ENCODE measurements at places on chromosomes 16 and 17.

DNA sequence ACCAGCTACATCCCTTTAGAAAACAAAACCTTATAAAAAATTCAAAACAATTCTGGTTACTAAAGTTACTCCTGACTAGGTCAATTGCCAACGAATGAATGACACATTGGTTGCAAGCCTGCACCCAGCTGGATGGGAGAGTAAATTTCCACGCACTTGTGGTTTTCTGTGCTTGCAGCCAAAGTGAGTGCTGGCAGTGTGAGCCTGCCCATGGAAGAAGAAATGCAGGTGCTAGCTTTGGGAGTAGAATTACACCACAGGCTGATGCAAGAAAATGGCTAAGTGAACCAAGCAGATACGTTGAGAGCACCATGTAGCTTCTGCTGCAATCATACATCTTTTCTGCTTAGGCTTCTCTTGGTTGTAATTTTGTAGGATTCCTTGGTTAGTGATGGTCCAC is 74.6 kb downstream of the SYCE1L start:
- no peak for DNase-seq

DNA sequence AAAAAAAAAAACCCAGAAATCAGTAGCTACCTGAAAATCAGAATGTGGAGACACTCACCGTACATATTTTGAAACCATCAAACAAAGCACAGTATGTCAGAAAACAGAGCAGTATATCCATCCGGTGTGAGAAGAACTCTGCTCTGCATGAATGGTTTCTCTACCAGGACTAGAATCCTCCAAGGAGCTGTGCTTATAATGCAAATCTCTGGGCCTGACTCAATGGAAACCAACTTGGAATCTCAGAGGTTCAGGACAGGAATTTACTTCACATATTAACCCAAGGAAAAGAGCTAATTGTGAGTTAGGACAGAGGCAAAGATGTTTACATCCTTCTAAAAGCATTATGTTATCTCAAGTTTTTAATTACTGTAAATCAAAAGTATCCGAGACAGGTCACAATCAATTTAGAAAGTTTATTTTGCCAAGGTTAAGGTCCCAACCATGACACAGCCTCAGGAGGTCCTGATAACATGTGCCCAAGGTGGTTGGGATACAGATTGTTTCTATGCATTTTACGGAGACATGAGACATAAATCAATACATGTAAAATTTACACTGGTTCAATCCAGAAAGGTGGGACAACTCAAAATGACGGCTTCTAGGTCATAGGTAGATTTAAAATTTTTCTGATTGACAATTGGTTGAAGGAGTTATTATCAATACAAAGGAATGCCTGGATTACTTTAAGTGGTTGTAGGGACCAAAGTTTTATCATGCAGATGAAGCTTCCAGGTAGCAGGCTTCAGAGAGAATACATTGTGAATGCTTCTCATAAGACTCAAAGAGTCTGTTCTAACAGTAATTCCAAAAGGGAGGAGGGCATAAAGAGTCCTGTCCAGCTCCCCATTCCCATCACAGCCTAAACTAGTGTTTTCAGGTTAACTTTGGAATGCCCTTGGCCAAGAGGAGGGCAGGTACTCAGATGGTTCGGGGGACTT is 164.1 kb downstream of the CDH8 start:
- DNase-seq, result no peak

- no peak for DNase-seq
Observed at GRCh38 chr17:73799096-73799495, 154.9 kb upstream of the SDK2 start.

DNA sequence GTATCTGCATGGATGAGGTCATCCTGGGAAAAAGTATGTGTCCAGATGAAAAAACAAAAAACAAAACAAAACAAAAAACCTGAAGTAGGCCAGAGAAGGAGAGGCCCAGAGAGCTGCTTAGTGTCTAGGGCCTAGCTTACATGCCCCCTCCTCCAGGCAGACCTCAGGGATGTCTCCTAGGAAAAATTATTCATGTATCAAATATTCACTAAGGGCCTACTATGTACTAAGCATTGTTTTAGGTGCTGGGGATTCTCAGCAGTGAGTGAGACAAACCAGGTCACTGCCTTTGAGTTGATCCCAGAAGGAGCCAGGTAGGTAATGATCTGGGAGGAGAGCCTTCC is 49.5 kb downstream of the IRX6 start:
- no peak for DNase-seq

GRCh38 chr17:30422171-30422570 is 43.4 kb downstream of the CPD start:
- DNase-seq, result no peak

GRCh38 chr16:67437513-67437912 is 6.6 kb downstream of the HSD11B2 start:
- no peak for DNase-seq

DNA sequence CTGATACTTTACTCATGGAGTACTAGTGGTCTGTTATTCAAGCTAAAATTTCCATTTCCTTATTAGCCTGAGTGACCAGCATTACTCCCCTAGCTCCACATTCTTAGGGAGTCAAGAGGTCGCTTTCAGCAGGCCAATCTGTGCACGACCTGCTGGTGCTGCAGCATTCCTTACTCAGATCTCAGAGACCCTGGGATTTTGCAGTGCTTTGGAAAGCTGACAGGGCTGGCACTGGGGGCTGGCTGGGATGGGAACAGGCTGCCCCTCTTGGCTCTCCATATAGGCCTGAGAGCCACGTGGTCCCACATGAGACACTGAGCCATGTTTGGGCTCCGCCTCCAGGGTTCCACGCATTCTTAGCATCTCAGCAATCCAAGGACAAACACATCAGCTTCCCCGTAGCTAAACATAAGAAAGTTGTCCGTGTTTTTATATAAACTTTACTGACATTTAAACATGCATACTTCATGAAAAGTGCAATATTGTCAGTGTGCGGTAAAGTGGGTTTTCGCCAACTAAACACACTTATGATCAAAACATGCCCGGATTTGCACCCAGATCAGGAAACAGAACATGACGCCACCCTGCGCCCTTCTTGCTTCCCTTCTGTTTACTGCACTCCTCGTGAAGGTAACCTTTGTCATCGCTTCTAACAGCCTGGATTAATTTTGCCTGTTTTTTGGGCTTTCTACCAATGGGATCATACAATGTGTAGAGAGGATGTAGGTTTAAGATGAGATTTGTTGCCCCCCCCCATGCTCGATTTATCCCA is 254.5 kb upstream of the CACNG5 start:
- peak; percentile 52 for DNase-seq

GRCh38 chr17:13865650-13866049 is 203.7 kb upstream of the COX10 start:
- no peak for DNase-seq

DNA sequence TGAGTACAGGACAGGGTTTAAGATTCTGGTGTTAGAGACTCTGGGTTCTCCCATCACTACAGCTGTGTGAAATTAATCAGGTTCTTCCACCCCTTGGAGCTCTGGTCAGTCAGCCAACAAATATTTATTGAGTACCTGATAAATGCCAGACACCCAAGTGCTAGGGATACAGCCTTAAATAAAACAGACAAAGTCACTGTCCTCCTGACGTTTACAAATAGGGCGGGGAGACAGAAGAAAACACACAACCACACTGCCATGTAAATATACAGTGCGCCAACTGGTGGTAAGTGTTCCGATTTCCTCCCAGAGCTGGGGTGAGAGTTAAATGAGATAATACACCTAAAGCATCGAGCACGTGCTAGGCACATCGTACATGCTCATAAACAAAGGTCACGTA is 121.0 kb downstream of the COPRS start:
- no peak for DNase-seq

GRCh38 chr16:56346131-56346890 is 79.0 kb downstream of the AMFR start:
- DNase-seq, result no peak

- no peak for DNase-seq
Observed at GRCh38 chr16:83211711-83212110, 584.9 kb downstream of the CDH13 start.

DNA sequence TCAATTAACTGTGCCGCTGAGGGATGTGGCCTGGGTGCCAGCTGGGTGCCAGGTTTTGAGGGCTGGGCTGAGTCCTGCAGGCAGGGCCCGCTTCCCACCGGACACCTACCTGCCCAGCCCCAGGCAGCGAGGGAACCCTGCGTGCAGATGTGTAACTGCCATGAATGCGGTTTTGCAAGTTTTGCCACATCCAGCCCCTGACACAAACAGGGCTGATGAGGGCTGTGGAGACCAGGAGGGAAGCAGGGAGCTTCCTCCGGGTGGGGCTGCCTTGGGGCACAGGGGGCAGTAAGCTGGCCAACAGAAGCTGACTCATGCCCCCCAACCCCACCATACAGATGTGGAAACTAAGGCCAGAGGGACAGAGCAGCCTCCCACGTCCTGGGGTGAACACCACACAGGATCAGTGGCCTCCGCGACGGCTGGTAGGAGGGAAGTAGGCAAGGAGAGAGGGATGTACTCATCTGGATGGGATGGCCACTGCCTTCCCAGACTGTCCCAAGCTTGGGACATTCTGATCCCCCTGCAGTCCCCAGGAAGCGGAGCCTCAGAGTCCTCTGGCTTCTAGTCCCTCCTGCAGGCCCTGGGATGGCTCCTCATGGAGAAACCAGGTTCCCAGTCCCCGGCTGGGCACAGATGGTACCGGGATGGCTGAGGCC is 1.6 kb downstream of the UBALD1 start:
- DNase-seq, result no peak

DNA sequence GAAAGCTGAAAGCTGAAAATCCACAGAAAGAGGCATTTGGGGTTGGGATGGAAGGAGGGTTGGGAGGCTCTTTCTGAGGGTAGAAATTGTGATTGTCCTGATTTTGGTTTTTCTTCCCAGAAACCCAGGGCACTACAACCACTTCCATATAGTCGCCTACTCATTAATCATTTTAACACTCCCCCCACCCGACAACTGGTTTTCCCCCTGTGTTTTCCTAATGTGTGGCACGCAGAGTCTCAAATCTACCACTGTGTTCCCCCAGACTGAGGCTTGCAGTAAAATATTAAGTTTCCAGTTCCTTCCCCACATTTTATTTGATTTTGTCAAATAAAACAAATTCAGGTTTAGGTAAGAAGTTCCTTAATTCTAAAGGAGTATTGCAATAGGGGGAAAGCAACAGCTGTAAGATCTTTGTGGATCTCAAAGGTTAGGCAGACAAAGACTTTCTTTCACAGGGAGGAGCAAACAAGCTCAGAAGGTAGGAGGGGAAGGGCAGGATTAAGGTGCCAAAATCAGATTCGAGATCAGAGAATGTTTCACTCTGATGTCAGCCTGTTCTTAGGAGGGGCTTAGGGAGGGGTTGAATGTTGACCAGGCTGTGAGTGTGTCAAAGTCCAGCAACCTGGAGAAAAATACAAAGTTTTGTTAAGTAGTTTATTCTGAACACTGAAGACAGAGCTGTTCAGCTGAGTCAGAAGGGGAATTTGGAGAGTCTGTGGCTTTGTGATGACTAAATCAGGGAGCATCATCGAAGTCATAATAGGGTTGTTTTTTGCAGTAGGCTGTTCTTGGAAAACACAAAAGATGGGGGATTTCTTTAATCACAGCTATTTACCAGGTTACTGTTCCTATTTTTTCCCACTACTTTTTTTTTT is 3.6 kb downstream of the ZNF267 start:
- peak; percentile 86 for DNase-seq

DNA sequence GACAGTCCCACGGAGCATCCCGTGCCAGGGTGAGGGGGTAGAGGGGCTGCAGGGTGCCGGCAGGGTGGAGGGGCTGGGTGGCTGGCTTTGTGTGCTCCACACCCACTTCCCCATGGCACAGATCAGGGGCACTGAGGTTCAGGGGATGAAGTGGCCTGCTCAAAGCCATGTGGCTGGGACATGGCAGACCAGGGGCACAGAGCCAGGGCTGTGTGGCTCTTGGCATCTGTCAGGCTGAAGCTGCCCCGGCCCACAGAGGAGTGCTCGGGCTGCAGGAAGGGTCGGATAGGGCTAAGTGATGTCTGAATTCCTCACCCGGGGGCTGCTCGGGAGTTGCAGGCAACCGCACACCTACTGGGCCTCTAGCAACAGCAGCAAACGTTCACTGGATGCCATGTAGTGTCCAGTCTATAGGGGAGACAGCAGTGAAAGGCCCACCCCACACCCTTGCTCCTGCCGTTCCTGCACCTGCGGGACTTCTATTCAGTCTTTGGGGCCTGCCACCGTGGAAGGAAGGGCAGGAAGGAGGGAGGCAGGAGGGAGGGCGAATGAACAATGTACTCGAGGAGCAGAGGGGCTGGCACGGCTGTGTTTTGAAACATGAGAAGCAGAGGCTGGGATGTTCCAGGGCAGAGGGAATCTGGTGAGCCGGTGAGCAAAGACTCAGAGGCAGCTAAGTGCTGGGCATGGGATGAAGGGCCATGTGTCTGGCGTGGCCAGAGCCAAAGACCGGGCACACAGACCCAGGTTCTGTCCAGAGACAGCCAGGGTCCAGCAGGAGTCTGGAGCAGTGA is 15.1 kb downstream of the SLC5A10 start:
- peak; percentile 3 for DNase-seq

DNA sequence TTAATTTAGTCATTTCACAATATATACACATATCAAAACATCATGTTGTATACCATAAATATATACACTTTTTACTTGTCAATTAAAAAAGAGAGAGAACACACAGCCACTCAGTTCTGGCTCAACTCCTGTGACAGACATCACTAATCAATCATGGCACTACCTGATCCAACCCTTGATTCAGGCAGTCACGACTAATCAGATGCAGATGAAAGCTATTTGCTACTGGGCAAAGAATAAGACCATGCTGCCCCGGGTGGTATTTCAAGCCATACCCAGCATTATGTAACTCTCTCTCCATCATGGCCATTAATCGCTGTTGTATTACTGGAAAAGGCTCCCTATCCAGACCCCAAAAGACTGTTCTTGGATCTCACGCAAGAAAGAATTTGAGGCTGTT is 345.7 kb downstream of the HAPSTR1 start:
- no peak for DNase-seq

- DNase-seq, result no peak
Observed at GRCh38 chr17:6078458-6078871, 8.3 kb downstream of the WSCD1 start.

DNA sequence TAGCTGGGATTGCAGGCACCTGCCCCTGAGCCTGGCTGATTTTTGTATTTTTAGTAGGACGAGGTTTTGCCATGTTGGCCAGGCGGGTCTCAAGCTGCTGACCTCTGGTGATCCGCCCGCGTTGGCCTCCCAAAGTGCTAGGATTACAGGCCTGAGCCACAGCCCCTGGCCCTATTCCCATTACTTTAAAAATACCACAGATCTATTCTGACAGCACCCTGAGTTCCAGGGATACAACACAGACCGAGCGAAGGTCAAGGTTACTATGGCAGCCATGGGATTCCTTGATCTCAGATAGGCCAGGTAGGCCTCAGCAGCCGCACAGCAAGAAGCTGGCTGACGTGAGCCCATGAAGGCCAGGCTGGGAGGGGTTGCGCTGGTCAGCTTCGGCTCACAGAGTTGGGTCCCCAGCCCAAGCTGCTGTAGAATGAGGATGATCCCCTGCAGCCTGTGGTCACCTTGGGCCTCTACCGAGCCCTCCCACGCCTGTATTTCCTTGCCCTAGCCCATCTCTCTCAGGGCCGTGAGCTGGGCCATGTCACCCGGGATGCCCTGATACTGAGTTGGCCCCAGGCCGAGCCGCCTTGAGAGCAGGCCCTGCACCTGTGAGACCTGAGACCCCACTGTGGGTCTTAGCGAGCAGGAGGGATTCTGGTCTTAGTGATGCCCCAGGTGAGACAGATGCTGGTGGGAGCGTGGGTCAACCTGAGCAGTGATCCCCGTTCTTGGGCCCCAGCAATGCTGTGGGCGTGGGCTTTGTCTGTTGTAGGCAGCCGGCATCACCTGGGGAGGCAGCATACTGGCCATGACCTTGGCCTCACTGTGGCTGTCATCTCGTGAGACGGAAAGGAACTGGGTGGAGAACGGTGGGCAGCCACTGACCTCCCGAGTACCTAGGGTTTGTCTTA is 16.9 kb upstream of the RNF213 start:
- no peak for DNase-seq

GRCh38 chr16:397736-398332 is 835 bp downstream of the NME4 start:
- peak; percentile 87 for DNase-seq

Measured in HFFc6 (cell line).